ENCODE measurements at places on chromosomes 1 and 21.
A peak's percentile ranks its signal among the peaks of the same experiment; 100 is the strongest.

- DNase-seq, result no peak
- peaks cover 1% of the 10 kb centered on the region for H3K36me3 ChIP-seq
- H3K4me3 ChIP-seq, result no peak overlapping the region
These were observed 10.7 kb upstream of the ELOA start for GRCh38 chr1:23732363-23733224.

DNA sequence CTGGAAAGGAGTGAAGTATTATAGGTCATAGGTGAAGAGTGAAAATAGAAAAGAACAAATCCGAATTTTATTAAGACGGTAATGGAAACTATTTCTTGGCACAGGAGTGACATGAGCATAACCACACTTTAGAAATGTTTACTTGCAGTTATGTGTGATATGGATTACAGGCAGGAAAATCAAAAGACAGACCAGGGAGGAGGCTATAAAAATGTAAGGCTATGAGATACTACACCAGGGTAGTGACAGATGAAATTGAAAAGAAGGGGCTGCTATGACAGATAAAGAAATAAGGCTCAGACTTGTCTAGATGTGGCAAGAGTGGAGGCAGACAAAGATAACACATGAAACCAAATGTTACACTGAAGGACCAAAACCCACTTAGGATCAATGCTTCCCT is 31.7 kb downstream of the GPATCH2 start:
- H3K4me1 ChIP-seq, result no peaks in the 10 kb centered on the region
- DNase-seq, result no peak
- H3K27ac ChIP-seq, result no peak overlapping the region
- peaks cover 10% of the 10 kb centered on the region for H3K36me3 ChIP-seq

DNA sequence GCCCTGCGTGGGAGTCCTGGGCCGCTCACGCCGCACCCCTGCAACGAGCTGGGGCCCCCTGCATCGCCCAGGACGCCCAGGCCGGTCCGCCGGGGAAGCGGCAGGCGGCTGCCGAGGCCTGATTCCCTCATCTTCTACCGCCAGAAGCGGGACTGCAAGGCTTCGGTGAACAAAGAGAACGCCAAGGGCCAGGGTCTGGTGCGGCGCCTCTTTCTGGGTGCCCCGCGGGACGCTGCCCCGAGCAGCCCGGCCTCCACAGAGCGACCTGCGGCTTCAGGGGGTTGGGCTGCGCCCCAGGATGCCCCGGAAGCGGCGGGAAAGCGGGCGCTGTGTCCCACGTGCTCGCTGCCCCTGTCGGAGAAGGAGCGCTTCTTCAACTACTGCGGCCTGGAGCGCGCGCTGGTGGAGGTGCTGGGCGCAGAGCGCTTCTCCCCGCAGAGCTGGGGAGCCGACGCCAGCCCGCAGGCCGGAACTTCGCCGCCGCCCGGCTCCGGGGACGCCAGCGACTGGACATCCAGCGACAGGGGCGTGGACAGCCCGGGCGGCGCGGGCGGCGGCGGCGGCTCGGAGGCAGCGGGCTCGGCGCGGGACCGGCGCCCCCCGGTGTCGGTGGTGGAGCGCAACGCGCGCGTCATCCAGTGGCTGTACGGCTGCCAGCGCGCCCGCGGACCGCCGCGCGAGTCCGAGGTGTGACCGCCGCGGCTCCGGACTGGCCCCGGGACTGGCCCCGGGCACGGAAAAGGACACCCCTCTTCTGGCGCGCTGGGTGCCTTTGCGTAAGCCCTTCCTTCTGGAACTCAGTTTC is 2.7 kb downstream of the FAM110D start:
- peaks cover 15% of the 10 kb centered on the region for H3K27me3 ChIP-seq
- peak; percentile 67 for DNase-seq
- H3K36me3 ChIP-seq, result no peaks in the 10 kb centered on the region
- H3K4me1 ChIP-seq, result peaks cover 10% of the 10 kb centered on the region

DNA sequence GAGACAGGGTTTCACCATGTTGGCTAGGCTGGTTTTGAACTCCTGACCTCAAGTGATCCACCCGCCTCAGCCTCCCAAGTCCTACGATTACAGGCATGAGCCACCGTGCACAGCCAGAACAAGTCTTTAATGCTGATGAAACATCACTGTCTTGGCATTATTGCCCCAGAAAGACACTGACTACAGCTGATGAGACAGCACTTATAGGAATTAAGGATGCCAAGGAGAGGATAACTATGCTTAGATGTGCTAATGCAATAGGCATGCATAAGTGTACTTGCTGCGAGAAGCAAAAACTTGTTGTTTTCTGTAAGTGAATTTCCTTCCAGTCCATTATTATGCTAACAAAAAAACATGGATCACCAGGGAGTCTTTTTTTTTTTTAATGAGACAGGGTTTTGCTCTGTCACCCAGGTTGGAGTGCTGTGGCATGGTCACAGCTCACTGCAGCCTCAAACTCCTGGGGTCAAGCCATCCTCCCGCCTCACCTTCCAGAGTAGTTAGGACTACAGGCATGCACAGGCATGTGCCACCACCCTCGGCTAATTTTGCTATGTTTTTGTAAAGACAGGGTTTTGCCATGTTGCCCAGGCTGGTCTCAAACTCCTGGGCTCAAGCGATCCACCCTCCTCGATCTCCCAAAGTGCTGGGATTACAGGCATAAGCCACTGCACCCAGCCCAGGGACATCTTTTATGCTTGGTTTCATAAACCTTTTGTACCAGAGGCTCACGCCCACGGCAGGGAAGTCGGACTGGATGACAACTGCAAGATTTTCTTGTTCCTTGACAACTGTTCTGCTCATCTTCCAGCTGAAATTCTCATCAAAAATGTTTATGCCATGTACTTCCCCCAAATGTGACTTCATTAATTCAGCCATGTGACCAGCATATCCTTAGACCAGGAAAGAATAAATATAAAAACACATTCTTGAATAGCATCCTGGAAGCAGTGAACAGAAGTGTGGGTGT is 23.1 kb downstream of the RHEX start:
- DNase-seq, result no peak
- H3K4me1 ChIP-seq, result peaks cover 17% of the 10 kb centered on the region
- H3K27me3 ChIP-seq, result no peaks in the 10 kb centered on the region
- H3K4me3 ChIP-seq, result no peak overlapping the region
- H3K27ac ChIP-seq, result no peak overlapping the region

GRCh38 chr1:11227106-11228077 is 35.0 kb downstream of the MTOR start:
- H3K27me3 ChIP-seq, result no peaks in the 10 kb centered on the region
- no peak overlapping the region for H3K4me3 ChIP-seq
- DNase-seq, result no peak
- peak overlapping the region; percentile 49 for H3K27ac ChIP-seq

- H3K4me1 ChIP-seq, result no peaks in the 10 kb centered on the region
- H3K27ac ChIP-seq, result no peak overlapping the region
- DNase-seq, result no peak
- H3K4me3 ChIP-seq, result no peak overlapping the region
These were observed 107.7 kb upstream of the TMPRSS2 start for GRCh38 chr21:41615613-41616012.

DNA sequence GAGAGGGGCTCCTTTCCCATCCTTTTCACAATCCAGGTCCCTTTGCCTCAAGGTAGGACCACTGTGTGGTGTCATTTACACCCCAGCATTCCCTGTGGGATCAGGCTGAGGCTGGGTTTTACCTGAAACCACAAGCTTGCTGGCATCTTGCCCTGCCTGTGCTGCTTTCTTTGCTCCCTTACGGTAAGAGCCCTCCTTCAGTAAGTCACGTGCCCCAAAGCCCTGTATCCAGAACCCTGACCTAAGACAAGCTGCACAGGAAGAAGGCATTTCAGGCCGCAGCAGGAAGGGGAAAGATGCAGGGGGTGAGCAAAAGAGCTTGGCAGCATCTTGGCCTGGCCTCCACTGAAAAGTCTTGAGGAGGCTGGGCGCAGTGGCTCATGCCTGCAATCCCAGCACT is 58.4 kb downstream of the KLHDC7A start:
- no peaks in the 10 kb centered on the region for H3K36me3 ChIP-seq
- no peaks in the 10 kb centered on the region for H3K4me1 ChIP-seq
- H3K4me3 ChIP-seq, result no peak overlapping the region
- DNase-seq, result no peak

DNA sequence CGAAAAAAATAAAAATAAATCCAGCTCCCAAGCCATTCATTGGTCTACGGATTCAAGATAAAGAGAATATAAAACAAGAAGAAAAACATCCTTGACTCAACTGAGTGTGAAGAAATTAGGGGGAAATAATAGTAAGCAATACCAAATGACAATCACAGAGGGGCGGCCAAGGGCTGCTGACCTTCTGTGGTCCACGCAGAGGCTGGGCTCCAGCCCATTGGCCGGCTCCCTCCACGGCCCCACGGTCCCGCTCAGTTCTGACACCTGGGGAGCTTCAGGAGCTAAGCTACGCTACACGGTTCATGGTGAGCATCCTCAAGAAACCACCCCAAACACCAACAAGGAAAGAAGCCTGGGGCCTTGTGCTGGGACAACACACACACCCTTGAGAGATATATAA is 400 bp upstream of the KRTAP10-12 start:
- no peak overlapping the region for H3K27ac ChIP-seq
- peaks cover 6% of the 10 kb centered on the region for H3K4me1 ChIP-seq
- H3K36me3 ChIP-seq, result peaks cover 4% of the 10 kb centered on the region
- no peak overlapping the region for H3K4me3 ChIP-seq

GRCh38 chr1:31848381-31848897 is 32.6 kb upstream of the SPOCD1 start:
- no peaks in the 10 kb centered on the region for H3K27me3 ChIP-seq
- H3K36me3 ChIP-seq, result no peaks in the 10 kb centered on the region
- DNase-seq, result peak; percentile 55
- peaks cover 54% of the 10 kb centered on the region for H3K4me1 ChIP-seq

GRCh38 chr1:230067419-230067870 is 407 bp downstream of the GALNT2 start:
- peak overlapping the region; percentile 83 for H3K4me3 ChIP-seq
- peaks cover 42% of the 10 kb centered on the region for H3K4me1 ChIP-seq
- peak overlapping the region; percentile 89 for H3K27ac ChIP-seq
- no peaks in the 10 kb centered on the region for H3K27me3 ChIP-seq
- H3K36me3 ChIP-seq, result peaks cover 7% of the 10 kb centered on the region
- DNase-seq, result no peak

DNA sequence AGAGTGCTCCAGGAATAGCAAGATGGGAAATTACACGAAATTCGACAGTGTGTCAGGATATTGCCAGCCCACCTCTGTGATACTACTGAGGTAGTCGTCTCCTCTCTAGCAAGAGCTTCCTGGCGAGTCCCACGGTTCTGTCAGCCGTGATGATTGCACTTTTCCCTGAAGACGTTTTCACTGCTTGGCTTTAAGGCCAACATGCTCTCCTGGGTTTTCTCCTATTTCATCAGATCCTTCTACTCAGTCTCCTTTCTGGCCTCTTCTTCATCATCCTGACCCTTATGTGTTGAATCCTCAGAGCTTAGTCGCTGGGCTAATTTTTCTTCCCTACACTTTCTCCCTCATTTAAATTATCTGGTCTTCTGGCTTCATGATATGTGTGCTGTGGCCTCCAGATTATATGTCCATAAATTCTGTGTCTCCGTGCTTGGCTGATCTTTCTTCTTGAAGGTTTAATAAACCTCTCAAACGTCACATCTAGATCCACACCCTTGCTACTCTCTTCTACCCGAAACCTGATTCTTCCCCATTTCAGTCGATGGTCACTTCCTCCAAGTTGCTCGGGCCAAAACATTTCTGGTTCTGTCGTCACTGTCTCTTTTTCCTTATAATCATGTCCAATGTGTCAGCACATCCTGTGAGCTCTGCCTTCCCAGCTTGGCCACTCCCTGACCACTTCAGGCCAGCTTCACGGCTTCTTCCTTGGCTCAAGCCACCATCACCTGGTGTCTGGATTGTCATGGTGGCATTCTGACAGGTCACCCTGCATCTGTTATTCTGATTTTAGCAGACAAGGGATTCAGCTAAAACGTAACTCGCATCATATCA is 12.2 kb downstream of the OR2B11 start:
- no peaks in the 10 kb centered on the region for H3K4me1 ChIP-seq
- no peaks in the 10 kb centered on the region for H3K27me3 ChIP-seq
- no peak overlapping the region for H3K4me3 ChIP-seq
- no peak overlapping the region for H3K27ac ChIP-seq
- peaks cover 21% of the 10 kb centered on the region for H3K36me3 ChIP-seq

DNA sequence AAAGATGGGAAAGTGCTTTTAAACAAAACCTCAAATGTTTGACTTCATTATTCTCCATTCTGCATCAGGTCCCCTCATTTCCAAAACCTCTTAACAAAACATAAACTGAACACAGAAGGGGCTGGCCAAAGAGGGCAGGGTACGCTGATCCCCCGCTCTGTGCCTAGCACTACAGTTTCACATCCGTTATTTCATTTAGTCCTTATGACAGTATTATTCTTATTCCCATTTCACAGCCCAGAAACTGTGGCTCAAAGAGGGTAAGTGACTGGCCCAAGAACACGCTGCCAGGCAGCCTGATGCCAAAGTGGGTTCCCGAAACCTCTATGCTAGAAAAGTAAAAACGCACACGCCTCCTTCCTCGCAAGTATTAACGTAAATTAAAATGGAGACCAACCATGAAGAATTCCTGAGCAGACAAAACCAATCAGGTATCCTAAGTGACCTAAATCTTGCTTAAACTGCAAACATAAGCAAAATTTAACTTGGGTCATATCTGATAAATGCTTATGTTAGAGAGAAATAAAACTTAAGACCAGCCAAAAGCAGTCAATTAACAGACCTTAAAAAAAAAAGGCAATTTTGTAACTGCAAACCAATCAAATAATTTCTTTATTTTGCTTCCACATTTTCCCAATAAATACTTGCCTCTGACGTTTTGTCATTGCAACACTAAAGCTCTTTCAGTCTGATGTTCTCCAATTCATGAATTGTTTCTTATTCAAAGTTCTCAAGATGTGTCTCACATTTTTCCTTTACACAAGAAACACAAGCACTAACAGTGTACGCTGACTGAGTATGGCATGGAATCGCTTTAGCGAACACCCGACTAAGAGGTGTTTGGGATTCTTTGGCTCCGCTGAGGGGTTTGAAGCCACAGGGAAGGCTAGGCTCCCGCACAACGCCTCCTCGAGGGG is 653 bp downstream of the CASP9 start:
- DNase-seq, result no peak
- H3K4me1 ChIP-seq, result peaks cover 46% of the 10 kb centered on the region
- H3K36me3 ChIP-seq, result no peaks in the 10 kb centered on the region
- no peaks in the 10 kb centered on the region for H3K27me3 ChIP-seq
- H3K4me3 ChIP-seq, result peak overlapping the region; percentile 84

- no peak overlapping the region for H3K27ac ChIP-seq
- no peak overlapping the region for H3K4me3 ChIP-seq
- peaks cover 13% of the 10 kb centered on the region for H3K36me3 ChIP-seq
- DNase-seq, result no peak
- no peaks in the 10 kb centered on the region for H3K27me3 ChIP-seq
These were observed 16.9 kb downstream of the PCNX2 start for GRCh38 chr1:233278631-233279030.
